Activated CD4-positive, alpha-beta T cell treated with anti-CD3 and anti-CD28 coated beads, Interleukin-2, amount 10 ng/mL, durations not matched to agents 7 days and 5 days (primary cell): ENCODE measurements at places on chromosomes 7 and 10.

DNA sequence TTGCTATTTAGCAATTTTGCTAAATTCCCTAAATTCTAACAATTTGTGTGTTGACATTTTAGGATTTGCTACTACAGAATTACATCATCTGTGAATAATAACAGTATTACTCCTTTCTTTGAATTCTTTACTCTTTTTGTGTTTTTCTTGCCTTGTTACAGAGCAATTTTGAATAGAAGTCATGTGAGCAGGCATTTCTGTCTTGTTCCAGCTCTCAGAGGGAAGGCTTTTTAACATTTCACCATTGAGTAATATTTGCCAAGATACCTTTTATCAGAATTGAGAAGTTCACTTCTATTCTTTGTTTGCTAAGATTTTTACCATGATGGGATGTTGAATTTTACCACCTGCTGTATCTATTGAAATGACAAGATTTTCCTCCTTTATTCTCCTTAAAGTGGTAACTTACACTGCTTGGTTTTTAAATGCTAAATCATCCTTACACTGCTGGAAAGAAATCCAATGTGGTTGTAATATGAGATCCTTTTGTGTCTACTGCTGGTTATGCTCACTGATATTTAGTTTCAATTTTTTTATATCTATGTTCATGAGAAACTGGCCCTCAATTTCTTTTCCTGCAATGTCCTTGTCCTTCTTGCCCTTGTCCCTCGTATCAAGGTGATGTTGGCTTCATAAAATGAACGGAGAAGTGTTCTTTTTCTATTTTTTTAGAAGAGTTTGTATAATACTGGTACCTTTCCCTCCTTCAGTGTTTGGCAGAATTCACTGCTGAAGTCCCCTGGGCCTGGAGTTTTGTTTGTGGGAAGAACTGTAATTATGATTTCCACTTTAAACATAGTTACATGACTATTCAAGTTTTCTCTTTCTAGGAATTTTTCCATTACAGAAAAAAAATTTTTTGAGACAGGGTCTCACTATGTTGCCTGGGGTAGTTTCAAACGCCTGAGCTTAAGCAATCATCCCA, 50.3 kb upstream of the ATP6V0A4 start:
- no peak for DNase-seq

- no peak for DNase-seq
Measured at GRCh38 chr7:66076462-66077329, 1.1 kb downstream of the ASL start.

DNA sequence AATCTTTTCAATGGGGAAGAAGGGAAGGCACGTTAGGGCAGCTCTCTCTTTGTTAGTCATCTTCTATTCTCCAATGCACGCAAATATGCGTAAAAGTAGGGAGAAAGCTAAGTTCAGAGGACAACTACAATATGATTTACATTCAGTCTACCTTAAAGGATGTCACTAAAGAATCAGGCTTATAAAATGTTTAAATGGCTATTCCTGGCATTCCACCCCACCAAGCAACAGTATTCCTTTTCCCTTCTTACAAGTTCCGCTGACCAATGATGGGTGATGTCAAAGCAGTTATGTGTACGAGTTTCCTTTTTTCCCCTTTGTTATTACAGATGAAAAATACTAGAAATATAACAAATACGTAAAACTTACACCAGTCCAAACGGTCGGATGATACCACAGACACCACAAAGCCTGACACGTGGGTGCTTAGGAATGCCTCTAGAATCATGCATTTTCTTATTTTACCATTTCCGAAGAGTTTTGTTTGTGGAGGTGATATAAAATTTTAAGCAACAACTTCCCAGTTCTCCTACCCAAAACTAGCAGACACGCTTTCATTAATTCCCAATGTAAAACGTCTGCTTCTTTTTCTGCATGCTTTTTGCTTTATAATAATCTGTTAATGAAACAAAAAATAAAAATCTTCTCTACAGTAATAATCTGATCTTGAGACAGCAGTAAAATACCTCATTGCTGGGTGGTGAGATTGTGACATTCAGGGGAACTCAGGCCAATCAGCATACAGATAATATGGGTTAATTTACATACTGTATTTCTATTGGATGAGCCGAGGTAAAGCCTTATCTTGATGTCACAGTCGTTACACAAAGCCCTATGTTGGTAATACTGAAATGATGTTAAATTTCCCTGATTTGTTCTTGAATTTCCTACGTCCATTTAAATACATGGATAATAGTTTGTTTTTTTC, 708 bp upstream of the GPR85 start:
- no peak for DNase-seq

GRCh38 chr7:32299133-32299702, 191.0 kb downstream of the LSM5 start:
- DNase-seq, result no peak

DNA sequence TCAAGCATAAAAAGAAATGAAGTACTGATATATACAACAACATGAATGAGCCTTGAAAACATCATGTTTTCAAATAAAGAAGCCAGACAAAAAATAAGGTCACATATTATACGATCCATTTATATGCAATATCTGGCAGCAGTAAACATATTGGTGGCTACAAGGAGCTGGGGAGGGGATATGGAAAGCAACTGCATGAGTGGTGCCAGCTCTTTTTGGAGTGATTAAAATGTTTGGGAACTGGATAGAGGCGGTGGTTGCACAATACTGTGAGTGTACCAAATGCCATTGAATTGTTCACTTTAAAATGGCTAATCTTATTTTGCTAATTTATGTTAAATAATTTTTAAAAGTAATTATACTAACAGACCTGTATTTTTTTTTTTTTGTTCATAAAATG, 481.7 kb downstream of the PCDH15 start:
- DNase-seq, result no peak

- DNase-seq, result no peak
Measured at GRCh38 chr7:109282726-109283125, 713.1 kb downstream of the DNAJB9 start.

- DNase-seq, result no peak
Measured at GRCh38 chr10:1416456-1417037, 320.8 kb downstream of the ADARB2 start.

DNA sequence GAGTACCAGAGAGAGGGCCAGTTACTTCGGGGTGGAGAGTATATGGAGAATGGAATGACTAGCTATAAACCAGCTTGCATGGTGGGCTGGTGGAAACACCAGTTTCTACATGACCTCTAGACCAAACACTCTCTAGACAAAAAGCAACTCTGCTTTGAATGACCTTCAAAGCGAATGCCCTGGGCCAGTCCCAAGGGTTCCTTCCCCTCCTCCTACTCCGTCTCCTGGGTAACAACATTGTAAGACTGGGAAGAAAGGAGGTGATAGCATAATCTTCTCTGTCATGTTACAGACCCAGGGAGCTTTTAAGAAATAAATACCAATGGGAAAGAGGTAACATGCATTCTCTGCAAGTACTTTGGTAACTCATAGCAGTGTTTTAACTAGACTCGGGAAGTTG, 7.4 kb downstream of the HK1 start:
- DNase-seq, result no peak
